GF-D8 (cell line): ENCODE measurements at places on chromosomes 6 and 20.

- DNase-seq = no peak
Observed at GRCh38 chr20:33463332-33464101, 20.0 kb upstream of the SNTA1 start.

DNA sequence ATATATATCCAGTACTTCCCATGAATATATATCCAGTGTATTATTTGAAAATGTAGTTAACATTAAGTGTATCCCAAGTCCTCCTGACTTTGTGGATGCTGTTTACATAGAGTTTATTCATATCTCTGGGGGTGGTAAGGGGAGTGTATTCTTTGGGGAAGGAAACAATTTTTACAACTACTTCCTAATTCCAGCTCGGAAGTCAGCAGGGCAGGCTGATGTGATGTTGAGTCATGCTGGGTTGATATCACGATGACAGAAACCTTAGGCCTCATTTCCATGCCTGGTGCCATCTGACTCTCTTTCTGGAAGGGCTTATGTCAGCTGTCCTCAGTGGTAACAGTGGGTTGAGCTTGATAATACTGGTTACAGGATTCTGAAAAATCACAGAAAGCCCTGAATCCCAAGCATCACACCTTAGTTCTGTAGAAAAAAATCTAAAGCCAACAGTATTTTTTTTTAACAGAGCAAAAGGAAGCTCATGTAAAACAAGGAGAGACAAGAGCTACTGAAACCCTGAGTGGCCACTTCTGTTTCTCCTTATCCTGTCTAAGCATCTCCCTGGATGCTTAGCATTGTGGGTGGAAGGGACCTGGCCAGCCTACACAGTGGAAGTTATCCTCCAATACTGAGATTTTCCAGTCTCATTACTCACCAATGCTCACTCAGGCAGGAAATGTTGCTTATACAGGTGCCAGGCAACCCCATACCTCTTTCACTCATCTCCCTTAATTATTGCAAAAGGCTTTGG is 75.2 kb upstream of the IYD start:
- DNase-seq = no peak

DNA sequence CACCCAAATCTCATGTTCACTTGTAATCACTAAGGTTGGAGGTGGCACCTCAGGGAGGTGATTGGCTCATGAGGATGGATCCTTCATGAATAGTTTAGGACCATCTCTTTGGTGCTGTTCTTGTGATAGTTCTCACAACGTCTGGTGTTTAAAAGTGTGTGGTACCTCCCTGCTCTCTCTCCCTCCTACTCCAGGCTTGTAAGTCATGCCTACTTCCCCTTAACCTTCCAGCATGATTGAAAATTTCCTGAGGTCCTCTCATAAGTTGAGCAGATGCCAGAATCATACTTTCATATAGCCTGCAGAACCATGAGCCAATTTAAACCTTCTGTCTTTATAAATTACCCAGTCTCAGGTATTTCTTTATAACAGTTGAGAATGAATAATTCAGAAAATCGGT is 16.6 kb downstream of the HLA-A start:
- no peak for DNase-seq

- DNase-seq = no peak
Observed at GRCh38 chr6:110534731-110535492, 58.5 kb upstream of the SLC22A16 start.

DNA sequence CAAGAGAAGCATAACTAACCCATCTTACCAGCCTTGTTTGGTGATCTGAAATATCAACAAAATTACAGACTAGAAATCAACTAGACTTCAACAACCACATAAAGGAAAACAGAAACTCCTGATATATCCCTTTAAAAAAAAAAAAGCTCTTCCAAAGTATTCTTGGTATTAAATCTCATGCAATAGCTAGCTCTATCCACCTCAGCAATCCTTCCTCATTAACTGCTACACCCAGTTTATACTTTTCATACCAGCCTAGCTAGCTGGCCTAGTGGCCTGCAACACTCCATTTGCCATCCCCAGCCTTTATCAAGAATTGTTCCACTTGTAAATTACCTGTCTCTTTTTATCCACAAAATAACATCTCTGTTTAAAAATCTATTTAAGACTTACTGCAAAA is 69.0 kb downstream of the BACH2 start:
- DNase-seq = no peak

DNA sequence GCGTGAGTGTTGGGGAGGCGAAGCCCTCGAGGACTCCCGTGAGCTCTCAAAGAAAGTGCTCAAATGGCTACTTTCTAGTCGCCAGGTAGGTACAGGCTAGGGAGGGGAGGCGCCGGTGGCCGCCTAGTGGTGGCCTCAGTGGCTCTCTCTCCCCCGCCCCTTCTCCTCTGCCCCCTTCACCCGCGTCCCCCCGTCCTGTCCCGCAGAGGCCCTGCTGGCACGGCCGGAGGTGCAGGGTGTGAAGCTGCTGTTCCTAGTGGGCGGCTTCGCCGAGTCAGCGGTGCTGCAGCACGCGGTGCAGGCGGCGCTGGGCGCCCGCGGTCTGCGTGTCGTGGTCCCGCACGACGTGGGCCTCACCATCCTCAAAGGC is 16.3 kb downstream of the ADISSP start:
- DNase-seq = no peak

GRCh38 chr6:169939554-169940164 is 188.2 kb downstream of the ERMARD start:
- no peak for DNase-seq
